Endodermal cell (in vitro differentiated cells): ENCODE measurements at places on chromosomes 7 and 10. TPM values are rescaled to one million over a fixed set of nuclear protein-coding genes. Genes with fewer than 3 reads are reported as not detected.

The H2BK1 gene
- not detected in 3 replicates for total RNA-seq

The KIAA1549 gene
- 14.6 to 21.3 TPM (median 19.3 TPM) in 3 replicates for total RNA-seq

The PLAC9 gene
- 8.4 and 8.8 TPM in 2 replicates for total RNA-seq

The ZNF365 gene
- total RNA-seq, result not detected in 3 replicates

The FKBP6 gene
- not detected in 3 replicates for total RNA-seq

The CADPS2 gene
- 11.7 and 13.1 TPM in 2 replicates for total RNA-seq

The ING3 gene
- 10.4 to 13.9 TPM (median 12.6 TPM) in 3 replicates for total RNA-seq

GRCh38 chr10:44310762-44311562 lies 73.9 kb downstream of the CXCL12 start:
- H3K27me3 ChIP-seq, result peaks cover 26% of the 10 kb centered on the region
- no peaks in the 10 kb centered on the region for H3K4me1 ChIP-seq
- peak; percentile 97 for DNase-seq

DNA sequence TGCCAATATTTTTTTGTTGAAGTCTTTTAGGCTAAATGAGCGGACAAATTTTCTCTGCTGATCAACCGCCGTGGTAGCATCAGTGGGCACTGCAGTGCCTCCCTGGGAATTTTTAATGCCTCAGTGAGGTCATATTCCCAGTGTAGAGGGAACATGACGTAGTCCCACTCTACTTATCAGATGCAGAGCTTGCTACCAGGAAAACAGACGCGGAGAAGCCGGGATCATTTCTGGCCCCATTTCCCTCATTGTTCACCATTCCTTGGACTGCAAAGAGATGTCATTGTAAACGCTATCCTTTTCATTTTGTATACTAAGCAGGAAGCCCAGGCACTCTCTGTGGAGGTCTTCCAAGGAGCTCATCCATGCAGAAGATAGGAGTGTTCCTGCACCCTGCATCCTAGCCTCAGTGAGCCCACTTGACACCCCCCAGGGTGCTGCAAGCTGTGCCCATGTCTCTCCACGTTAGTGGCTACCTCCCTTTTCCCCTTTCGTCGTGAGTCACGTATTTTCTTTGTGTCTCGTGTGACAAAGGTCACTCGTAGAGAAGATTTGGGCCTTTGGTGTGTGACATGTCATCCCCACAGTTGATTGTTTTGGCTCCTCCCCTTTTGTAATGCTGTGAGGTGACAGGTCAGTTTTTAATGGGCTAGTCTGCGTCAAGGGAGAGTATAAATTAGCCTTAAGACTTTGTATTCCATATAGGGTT lies 145.5 kb downstream of the TCF7L2 start:
- H3K4me1 ChIP-seq, result peaks cover 9% of the 10 kb centered on the region
- peaks cover 74% of the 10 kb centered on the region for H3K36me3 ChIP-seq
- H3K27ac ChIP-seq, result no peak overlapping the region
- no peak overlapping the region for H3K4me3 ChIP-seq

DNA sequence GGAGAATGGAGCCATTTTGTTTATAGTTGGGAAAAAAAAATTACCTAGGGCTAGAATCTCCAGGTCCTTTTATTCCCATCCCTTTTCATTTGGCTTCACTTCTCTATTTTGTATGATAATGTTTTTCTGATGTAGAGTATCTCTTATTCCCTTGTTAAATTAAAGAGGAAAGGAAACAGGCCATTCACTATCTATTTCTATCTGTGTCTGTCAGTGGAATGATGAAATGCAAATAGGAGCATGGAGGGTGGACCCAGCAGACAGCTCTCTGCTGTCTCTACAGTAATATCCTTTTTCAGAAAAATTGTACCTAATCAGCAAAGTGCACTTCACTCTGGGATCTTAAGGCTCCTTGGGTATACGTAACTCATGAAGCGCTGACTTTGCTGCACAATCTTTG lies 136.0 kb downstream of the SRI start:
- no peak for DNase-seq
- H3K27ac ChIP-seq, result no peak overlapping the region
- H3K36me3 ChIP-seq, result no peaks in the 10 kb centered on the region
- H3K4me1 ChIP-seq, result no peaks in the 10 kb centered on the region
- no peaks in the 10 kb centered on the region for H3K27me3 ChIP-seq

DNA sequence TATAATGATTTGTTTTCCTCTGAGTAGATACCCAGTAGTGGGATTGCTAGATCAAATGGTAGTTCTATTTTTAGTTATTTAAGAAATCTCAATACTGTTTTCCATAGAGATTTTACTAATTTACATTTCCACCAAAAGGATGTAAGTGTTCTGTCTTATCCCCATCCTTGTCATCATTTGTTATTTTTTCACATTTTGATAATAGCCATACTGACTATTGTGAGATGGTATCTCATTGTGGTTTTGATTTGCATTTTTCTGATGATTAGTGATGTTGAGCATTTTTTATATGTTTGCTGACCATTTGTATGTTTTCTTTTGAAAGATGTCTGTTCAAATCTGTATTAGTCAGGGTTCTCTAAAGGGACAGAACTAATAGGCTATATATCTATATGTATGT lies 160.0 kb upstream of the TMEM229A start:
- no peaks in the 10 kb centered on the region for H3K36me3 ChIP-seq
- no peaks in the 10 kb centered on the region for H3K4me1 ChIP-seq
- H3K27me3 ChIP-seq, result no peaks in the 10 kb centered on the region
- H3K4me3 ChIP-seq, result no peak overlapping the region
- DNase-seq, result no peak

GRCh38 chr7:120992965-120993494 lies 4.5 kb downstream of the CPED1 start:
- no peak for DNase-seq
- no peaks in the 10 kb centered on the region for H3K4me1 ChIP-seq
- no peak overlapping the region for H3K27ac ChIP-seq
- H3K4me3 ChIP-seq, result no peak overlapping the region
- H3K36me3 ChIP-seq, result no peaks in the 10 kb centered on the region

DNA sequence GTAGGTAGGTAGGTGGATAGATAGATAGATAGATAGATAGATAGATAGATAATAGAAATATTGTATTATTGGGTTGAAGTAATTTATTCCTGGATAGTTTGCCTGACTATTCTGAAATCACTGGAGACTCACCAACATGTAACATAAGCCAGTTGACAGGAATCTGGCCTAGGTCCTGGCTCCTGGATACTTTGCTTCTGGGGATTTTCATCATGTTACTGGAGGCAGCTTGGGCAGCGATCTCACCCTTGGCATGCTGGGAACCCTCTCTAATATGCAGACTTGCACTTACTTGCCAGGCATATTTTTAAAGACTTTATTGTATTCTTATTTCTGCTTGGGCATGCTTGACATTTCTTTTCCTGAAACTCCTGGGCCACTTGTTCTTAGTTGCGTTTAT lies 709.1 kb upstream of the FZD8 start:
- no peaks in the 10 kb centered on the region for H3K36me3 ChIP-seq
- H3K27me3 ChIP-seq, result no peaks in the 10 kb centered on the region
- no peak for DNase-seq
- H3K27ac ChIP-seq, result no peak overlapping the region
- no peak overlapping the region for H3K4me3 ChIP-seq
- no peaks in the 10 kb centered on the region for H3K4me1 ChIP-seq

- no peak overlapping the region for H3K4me3 ChIP-seq
- no peaks in the 10 kb centered on the region for H3K4me1 ChIP-seq
- H3K36me3 ChIP-seq, result peaks cover 45% of the 10 kb centered on the region
- no peaks in the 10 kb centered on the region for H3K27me3 ChIP-seq
- DNase-seq, result peak; percentile 3
Observed at GRCh38 chr7:25122373-25122772, 2.7 kb downstream of the CYCS start.

- H3K27me3 ChIP-seq, result no peaks in the 10 kb centered on the region
- no peak for DNase-seq
- H3K36me3 ChIP-seq, result no peaks in the 10 kb centered on the region
- H3K27ac ChIP-seq, result no peak overlapping the region
- no peaks in the 10 kb centered on the region for H3K4me1 ChIP-seq
Observed at GRCh38 chr7:30799976-30800661, 28.9 kb downstream of the MINDY4 start.
